GM12864 (cell line): ENCODE measurements at places on chromosomes 3 and 15.

DNA sequence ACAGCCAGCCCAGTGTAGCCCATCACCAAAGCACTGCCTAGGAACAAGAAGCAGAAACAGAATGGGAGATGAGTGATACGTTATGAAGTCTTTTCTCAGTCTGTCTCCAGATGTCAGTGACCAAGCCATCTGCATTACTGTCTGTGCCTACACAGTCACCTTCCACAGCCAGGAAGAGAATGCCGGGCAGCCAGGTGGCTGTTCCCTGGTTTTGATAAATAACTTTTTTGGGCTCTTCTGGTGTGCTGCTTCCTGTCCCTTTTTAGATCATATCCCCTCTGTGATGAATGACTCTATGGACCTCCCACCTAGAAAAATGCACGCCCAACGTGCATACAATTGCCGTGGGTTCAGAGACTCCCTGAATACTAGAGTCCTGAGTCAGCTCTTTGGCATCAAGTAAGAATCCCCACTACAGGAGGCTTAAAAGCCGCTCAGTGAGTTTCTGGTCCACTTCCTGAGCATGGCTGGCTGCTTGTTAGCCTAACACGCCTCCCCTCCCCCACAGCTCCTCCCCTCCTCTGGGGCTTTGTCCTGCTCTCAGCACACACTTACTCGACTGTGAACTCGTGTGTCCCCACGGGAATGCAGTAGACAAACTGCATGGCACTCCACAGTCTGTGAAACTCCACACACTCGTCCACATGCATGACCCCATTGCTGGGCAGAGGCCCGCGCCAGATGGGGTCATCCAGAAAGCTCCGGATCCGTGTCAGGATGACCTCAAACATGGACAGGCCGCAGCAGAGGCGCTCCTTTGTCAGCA, 34.7 kb downstream of the NIPA2 start:
- no peak for DNase-seq

DNA sequence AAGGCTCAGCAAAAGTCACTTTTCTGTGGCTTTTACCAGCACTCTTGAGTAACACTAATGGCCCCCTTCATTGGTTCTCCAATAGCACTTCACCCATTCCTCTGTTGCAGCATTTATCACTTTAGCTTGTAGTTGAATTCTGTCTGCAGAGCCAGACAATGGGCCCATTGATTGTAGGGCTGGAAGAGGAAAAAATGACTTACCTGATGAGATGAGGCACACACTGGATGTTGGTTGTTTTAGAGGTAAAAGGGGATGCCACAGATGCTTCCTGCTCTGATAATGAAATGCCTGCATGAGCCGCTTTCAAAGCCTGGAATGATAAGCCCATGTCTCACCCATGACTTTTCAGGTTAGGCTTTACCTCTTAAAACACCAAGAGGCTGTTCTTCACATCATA, 64.3 kb downstream of the PLAAT1 start:
- DNase-seq, result no peak

DNA sequence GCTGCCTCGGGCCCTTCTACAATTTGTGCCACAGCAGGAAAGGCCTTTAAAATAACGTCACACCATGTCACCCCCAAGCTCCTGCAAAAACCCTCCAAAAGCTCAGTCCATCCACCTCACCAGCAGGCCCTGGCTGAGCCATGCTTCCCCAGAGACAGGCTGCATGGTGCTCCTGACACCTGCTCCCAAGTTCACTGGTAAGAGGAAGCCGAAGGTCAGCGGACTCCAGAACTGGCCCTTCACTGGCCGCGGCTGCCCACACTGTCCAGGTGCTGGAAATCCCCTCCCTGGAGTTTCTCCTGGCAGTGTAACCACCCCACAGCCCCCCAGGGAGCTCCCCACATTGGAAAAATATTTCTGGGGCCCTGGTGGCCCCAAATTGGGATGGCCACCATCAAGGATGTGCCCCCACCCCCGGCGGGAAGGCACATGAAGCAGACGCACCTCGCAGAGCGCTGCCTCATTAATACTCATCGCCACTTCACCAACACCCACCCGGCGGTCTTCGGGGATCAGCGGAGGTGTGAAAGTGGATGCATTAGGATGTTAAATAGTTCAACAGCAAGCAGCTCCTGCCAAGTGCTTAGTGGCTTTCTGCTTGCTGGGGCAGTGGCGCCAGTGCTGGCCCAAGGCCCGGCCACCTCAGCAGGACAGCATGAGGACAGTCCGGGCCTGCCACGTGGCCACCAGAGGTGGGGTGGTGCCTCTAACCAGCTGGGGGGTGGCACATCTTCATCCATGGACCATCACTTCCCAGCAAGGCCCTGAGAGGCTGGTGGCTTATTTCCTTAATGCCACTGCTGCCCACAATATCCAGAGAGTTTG, 146.1 kb upstream of the IQSEC1 start:
- DNase-seq, result no peak

DNA sequence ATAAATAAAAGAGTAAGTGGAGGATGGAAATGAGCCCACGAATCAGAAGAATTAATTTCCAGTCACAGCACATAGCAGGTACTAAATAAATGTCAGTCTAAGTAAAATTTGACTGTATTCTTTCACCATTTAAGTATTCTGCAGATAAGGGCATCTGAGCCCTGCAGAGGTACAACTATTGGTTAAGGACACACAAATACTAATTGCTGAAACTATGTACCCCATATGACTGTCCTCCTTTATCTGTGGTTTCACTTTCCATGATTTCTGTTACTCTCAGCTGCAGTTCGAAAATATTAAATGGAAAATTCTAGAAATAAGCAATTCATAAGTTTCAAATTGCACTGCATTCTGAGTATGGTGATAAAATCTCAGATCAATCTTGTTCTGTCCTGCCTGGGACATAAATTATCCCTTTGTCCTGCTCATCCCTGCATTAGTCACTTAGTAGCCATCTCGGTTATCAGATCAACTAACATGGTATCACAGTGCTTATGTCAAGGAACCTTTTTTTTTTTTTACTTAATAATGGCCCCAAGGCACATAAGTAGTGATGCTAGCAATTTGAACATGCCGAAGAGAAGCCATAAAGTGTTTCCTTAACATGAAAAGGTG, 95.1 kb downstream of the LSAMP start:
- no peak for DNase-seq

- DNase-seq, result no peak
These were observed 36.4 kb upstream of the PARL start for GRCh38 chr3:183921096-183921495.

DNA sequence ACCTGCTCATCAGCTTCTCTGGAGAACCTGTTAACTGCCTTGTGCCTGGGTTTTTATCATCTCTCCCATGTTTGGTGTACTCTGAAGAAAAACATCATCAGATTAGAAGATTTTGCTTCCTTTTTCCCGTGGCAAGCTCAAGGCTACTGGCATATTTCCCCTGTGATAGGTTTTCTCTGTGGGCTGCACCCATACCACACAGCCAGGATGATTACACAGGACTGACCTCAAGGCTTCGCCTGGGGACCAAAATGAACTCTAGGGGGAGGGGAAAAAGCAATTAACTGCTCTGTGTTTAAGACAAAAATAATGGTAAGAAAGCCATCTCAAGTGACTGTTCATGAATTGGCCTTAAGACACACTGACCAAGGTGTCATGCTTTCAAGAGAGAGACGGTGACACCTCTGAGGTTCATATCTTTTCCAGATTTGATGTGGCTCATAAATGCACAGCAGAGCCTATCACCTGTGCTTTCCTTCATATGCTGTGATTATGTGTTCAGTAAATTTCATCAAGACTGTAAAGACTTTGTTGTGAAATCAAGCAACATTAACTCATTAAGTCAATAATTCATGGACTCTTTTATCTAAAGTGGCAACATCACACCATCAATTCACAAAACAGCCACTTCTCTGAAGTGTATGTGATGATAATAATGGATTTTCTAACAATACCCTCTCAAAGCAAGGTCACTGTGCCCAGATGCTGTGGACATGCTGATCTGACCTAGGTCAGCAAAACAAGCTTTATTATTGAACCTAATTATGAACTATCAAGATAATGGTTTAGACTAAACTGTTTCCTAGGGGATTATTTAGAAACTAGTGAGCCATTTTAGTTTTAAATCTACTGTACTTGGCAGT, 427.9 kb downstream of the WDR72 start:
- DNase-seq, result no peak

GRCh38 chr3:123129532-123129931, 62.7 kb downstream of the PDIA5 start:
- no peak for DNase-seq

GRCh38 chr15:47806008-47806407, 88.7 kb downstream of the SEMA6D start:
- no peak for DNase-seq

DNA sequence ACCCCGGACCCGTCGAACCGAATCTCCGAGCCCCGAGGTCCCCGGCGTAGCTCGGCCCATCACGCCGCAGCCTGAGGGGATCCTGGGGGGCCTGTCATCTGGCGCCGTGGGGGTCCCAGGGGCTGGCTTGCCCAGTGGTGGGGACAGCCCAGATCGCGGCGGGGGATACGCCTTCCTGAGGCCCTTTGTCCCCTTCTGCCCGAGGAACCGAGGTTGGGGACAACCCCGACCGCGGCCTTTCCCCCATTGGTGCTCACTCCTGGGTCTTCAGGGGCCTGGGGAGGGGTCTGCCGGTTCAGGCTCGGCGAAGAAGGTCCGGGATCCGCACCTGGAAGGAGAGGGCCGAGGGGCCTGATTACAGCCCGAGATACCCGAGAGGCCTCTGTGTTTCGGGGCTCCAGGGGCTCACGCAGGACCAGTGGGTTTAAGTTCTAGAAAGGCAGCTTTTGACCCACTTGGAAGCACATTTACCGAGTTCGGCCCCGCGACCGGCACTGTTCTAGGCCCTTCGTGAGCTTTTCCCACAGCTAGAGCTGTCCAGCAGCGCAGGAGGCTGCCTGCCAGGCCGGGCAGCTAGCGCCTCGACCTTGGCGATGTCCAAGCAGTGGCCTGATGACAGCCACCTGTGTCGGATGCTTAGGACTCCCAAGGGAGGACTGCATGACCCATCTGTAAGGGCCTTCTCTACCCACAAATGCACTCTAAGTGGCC, 504 bp downstream of the ABHD2 start:
- no peak for DNase-seq

DNA sequence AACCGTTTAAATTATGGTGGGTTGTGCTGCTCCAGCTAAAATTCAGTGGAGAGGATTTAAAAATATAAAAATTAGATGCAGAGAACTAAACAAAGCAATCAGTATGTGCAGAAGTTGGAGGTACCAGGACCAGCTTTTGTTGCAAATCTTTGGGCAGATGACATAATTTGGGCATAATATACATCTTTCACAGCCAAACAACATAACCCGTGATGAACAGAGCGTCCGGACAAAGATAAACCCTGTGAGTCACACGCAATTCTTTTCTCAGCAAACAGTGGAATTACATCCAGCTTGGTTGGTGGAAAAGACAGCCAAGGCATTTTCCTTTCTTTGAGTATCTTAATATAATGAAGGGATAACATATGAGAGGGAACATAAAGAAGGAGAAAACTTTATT, 419.4 kb upstream of the ADAMTS9 start:
- DNase-seq, result no peak

GRCh38 chr15:53233801-53234200, 443.7 kb upstream of the ONECUT1 start:
- DNase-seq, result no peak

DNA sequence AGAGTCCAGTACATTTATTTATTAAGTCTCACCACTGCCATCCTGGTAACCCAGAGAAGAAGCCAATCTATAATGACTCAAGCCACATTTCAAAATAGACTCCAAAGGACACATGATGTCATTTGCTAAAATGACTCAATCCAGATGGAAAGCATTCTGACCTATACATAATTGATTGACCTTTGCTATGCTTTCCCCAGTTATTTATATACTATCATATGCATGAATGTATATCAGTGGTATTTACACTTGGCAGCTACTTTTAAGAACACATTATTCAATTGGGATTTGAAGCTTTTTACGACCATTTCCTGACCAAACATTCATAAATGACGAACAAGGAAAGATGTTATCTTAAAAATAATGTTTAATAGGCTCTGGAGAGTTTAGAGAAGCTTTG, 297.2 kb downstream of the FHIT start:
- no peak for DNase-seq

GRCh38 chr15:23648920-23649515, 1.4 kb upstream of the MAGEL2 start:
- DNase-seq, result no peak

- no peak for DNase-seq
These were observed 226.8 kb downstream of the MAGI1 start for GRCh38 chr3:65811892-65812291.

GRCh38 chr3:3101660-3102458, 8.3 kb downstream of the IL5RA start:
- DNase-seq, result no peak

DNA sequence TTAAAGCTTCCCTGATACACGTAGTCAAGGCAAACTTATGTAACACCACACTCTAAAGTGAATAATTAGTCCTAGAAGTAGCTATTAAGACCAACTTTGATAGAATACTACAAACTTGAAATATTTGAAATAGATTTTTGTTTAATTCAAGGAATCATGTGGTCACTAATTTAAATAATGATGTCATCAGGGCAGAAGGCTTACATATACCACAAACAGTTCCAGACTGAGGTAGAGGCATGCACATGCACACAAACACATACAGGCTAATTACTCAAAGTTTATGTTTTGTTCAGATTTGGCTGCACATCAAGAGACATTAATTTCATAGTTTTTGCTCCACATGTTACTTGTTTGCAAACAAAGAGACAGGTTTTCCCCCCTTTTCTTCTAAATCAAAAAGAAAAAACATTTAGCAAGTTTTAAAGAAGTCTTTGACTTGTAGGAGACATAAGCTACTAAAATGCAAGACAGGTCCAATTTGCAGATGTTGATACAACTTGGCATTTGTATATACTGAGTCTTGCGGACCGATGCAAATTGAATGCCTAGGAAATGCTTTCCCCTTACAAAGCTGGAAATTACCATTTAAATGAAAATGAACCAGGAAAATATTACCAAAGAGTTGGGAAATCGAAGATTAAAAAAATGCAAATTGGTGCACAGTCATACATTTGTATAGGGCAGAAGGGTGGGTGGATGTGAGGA, 594.8 kb downstream of the MAGI1 start:
- no peak for DNase-seq

DNA sequence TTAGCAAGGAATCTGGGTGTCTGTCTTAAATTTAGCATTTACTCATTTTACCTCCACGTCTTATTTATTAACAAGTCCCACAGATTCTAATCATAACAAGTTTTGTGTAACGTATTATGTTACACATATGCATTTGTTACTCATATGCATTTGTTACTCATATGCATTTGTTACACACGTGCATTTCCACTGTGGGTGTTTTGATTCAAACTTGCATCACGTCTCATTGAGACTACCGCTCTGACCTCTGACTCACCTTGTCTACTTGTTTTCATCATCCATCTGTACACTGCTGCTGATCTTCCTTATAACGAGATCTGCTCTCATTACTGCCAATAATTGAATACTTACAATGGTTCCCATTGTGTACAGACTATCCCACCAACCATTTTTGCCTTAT, 1141.4 kb downstream of the TBL1XR1 start:
- no peak for DNase-seq

DNA sequence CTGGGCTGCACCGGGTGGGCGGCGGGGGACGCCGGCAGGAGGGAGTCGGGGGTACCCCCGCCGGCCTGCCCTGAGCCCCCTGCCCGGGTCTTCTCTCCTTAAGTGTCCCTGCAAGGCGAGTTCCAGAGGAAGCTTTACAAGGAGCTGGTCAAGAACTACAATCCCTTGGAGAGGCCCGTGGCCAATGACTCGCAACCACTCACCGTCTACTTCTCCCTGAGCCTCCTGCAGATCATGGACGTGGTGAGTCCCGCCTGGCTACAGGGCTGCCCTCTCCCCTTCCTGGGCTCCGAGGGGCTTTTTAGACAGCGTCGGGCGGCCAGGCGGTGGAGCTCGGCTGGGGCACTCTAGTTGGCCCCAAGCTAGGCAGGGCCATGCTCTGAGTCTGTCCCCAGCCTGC, 480 bp downstream of the CHRNA7 start:
- DNase-seq, result no peak
